ENCODE measurements at places on chromosomes 7 and 10. TPM values are rescaled to one million over a fixed set of nuclear protein-coding genes. Genes with fewer than 3 reads are reported as not detected.

- no peak for DNase-seq
Observed at GRCh38 chr7:73582664-73583202, 4.4 kb upstream of the TBL2 start.

DNA sequence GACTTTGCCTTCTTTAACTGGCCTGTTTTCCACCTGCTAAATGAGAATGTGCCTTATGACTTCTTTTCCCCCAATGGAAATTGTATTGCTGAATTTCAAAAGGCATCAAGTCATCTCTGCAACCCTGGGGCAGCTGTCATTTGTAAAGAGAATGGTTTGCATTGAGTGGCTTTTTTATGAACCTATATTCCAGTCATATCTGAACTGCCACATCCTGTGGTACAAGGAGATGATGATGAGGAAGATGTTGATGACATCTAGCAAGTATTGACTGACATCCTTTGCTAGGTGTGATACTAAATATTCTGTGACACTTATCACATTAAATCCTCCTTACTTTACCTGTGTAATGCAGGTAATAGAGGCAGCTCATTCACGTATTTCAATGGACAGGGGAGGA is 88.3 kb upstream of the KIAA1217 start:
- DNase-seq, result no peak

Gene AKR1C1
- 1.3 TPM for total RNA-seq

Gene TMEM213
- not detected for total RNA-seq
